Skin of body (tissue), 3 donors: ENCODE measurements at places on chromosomes 7 and 10. TPM values are rescaled to one million over a fixed set of nuclear protein-coding genes. Genes with fewer than 3 reads are reported as not detected.

DNA sequence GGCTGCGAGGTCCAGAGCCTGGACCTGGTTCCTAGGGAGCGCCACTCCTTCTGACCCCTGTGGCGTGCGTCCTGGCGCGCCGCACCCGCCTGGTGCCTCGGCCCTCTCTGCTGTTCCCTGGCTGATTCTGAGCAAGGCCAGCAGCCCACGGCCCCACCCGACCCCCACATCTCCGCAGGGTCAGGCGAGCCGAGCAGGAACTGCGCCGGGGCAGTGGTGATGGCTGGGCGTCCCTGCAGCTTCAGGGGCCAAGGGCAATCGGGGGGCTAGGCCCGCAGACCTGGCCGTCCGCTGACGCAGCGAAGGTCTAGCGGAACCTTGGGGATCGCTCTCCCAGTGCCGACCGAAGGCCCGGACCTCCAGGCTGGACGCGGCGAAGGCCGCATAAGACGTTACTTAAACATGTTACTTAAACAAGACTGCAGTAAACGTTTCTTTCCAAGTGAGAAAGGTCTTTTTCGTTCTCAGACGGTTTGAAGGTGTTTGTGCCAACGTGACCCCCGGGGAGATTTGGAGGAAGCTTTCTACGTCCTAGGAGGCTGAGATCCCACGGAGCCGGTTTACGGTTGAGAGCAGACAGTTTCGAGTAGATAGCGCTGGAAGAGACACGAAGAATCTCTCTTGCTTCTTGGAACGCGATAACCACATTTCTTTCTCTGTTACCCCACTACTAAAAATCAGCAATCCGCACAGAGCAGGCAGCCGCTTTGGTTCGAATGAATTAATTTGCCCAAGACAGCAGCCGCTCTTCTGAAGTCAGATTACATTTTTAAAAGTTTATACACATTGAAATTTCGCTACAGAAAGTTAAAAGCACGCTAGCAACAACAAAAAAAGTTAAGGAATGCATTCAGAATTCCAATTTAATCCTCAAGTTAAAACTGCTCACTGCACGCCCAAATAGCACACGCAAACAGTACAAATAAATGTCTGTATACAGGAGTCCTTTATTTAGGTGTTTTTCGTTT, 4.9 kb upstream of the NKX2-3 start:
- DNase-seq: no peak

Gene ELN
- 321 TPM for total RNA-seq

- DNase-seq: no peak
Observed at GRCh38 chr7:124813994-124814798, 48.6 kb upstream of the GPR37 start.

Gene CNPY1
- 0.10 TPM for total RNA-seq
